ENCODE measurements at places on chromosomes 2 and 18. TPM values are rescaled to one million over a fixed set of nuclear protein-coding genes. Genes with fewer than 3 reads are reported as not detected.

CCDC148 gene
- total RNA-seq, result 0.69 TPM

MTA3 gene
- 53.3 TPM for total RNA-seq

PRPF40A gene
- total RNA-seq, result 123 TPM

SPP2 gene
- not detected for total RNA-seq

G6PC2 gene
- total RNA-seq, result not detected

ME2 gene
- total RNA-seq, result 39.6 TPM

OTOS gene
- not detected for total RNA-seq

CFAP53 gene
- total RNA-seq, result 0.18 TPM

ZNF892 gene
- total RNA-seq, result 3.8 TPM

DNA sequence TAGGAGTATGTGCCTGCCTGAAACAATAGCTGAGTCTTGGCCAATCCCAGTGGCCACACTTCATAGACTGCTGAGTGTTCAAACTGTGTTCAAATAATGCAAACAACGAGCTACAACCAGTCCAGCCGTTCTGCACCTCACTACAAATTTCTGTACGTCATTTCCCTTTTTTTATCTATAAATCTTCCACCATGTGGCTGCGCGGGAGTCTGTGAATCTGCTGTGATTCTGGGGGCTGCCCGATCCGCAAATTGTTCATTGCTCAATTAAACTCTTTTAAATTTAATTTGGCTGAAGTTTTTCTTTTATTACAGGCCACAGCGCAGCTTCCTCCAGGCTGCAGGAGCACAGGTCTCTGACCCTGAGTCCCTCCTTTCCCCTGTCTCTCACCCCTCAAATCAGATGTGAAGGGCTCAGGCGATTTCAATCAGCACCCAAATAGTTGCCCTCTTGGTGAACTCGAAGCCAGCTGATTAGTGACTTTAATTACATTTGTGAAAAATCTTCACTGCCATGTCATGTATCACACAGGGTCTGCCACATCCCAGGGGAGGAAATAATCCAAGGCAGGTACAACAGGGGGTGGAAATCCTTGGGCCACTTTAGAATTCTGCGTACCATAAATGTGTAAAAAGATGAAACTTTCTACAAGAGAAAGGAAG, 145.6 kb downstream of the NDUFA10 start:
- no peaks in the 10 kb centered on the region for H3K36me3 ChIP-seq
- no peaks in the 10 kb centered on the region for H3K27me3 ChIP-seq
- H3K4me1 ChIP-seq, result peaks cover 17% of the 10 kb centered on the region
- DNase-seq, result no peak
- H3K4me3 ChIP-seq, result no peak overlapping the region

DNA sequence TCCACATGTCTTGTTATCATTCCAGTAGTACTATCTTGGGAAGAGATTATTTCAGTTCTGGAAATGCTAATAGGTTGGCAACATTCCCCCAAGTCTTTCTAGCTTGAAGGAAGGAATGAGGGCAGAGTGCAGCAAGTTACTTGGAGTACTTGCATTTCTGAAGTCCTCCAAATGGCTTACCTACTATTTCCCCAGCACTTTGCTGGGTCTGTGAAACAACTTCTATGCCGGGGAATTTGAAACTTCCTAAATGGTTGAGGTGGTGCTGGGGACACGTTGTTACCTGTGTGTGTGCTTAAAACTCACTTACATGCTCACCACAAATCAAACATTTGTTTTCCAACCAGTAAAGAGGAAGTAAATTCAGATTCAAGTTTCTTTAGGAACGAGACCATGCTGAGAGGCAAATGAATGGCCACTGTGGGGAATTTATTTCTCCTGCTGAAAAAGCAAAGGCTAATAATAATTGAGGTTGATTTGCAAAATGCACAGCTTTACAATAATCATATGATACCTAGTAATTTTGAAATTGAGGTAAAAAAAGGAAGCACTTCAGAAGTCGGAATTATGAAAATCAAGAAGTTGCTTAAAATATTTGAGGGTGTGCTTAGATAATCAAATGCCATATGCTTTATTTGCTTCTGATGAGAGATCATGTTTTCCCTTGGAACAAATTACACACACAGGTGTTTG, 1167.7 kb upstream of the ZEB2 start:
- no peak overlapping the region for H3K27ac ChIP-seq
- no peak for DNase-seq
- no peaks in the 10 kb centered on the region for H3K36me3 ChIP-seq

DNA sequence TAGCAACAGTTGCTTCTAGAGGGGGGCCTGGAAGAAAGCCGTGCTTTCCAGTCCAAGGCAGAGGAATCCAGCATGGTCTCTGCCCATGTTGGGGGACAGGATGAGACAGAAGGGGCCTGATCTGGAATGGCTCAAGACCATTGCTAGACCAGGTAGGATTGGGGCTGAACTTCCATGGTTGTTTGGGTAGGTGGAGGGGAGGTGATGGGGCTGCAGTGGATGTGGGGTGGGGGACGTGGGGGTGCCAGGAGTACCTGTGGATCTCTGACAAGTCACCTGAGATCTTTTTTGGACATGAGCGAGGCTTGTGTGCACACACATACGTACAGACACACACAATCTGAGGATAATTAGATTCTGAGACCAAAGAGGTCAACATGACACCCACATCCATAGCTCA, 228.7 kb upstream of the SKOR2 start:
- H3K4me1 ChIP-seq, result no peaks in the 10 kb centered on the region
- no peaks in the 10 kb centered on the region for H3K36me3 ChIP-seq
- H3K27ac ChIP-seq, result no peak overlapping the region
- DNase-seq, result no peak

GRCh38 chr2:105437708-105438103, 38.9 kb upstream of the FHL2 start:
- H3K27me3 ChIP-seq, result peaks cover 13% of the 10 kb centered on the region
- no peaks in the 10 kb centered on the region for H3K4me1 ChIP-seq
- no peak overlapping the region for H3K4me3 ChIP-seq
- H3K27ac ChIP-seq, result no peak overlapping the region
- H3K36me3 ChIP-seq, result no peaks in the 10 kb centered on the region

DNA sequence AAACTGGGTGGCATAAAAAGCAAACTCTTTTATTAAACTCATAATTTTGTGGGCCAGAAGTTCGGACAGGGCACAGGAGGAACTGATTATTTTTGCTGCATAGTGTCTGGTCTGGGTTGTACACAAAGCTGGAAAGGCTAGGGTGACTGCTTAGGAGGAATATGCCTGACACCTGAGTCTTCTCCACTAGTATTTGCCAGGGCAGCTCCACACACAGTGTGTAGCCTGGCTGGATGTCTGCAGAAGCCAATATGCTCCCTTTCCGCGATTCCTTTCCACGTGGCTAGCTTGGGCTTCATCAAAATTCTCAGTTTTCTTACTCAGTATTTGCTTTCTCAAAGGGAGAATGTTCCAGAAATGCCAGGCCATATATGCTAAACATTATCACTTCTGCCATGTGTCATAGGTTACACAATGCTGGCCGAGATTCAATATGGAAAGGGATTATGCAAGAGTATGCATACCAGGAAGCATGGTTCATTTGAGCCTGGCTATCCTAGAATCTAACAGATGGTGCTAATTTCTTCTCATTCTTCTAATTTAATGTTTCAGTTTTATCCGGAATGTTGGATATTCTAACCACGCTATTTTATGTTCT, 142.7 kb upstream of the DOK6 start:
- DNase-seq, result peak; percentile 5
- no peak overlapping the region for H3K4me3 ChIP-seq
- no peaks in the 10 kb centered on the region for H3K36me3 ChIP-seq
- H3K4me1 ChIP-seq, result no peaks in the 10 kb centered on the region

- H3K27ac ChIP-seq, result no peak overlapping the region
- no peaks in the 10 kb centered on the region for H3K27me3 ChIP-seq
- no peak for DNase-seq
These were observed 8.8 kb upstream of the MAP4K3 start for GRCh38 chr2:39445934-39446333.

DNA sequence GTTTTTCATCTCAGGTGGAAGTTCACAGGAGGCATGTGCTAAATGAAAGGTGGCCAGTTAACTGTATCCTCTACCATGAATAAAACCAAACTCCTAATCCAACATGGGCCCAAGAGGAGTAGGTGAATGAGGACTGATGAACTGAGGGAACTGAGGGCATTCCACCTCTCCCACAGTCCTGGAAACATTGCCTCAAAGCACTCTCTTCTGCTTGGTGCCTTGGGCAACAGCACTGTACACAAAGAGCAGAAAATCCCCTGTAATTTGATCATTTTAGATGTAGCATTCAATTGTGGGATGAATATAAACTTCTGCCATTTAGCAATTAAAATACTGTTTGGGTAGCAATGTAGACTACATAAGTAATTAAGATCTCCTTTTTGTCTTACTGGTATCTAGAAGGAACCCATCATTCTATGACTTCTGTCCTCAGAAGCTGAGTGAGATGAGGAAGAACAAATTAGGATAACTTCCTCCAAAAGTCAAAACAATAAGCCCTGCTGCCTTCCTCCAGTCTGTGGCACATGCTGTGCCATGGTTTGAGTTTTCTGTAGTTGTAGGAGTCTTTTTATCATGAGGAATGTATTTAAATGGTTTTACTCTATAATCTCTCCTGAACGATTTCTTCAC, 86.7 kb upstream of the ZEB2 start:
- no peak overlapping the region for H3K4me3 ChIP-seq
- H3K27me3 ChIP-seq, result no peaks in the 10 kb centered on the region
- DNase-seq, result no peak
- no peaks in the 10 kb centered on the region for H3K4me1 ChIP-seq

DNA sequence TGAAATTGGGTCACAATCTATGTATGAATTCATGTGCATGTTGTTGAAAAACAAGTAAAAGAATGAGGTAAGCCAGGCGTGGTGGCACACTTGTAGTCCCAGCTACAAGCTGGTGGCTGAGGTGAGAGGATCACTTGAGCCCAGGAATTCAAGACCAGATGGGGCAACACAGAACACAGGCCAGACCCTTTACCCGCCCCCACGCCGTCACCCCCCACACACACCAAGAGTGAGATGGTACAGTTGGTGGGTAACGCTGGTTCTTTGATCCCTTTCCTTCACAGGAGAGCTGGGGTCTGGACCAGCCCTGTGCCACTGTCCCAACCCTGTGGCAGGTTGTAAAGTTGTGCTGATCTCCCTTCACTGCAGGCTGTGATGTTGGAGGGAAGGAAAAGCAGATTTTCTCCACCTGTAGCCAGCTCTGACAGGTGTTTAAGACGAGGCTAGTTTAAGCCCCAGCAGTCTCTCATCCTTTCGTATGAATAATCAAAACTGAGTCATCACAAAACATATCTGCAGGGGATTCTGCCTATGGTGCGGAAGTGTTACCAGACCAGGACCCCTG, 13.6 kb downstream of the B3GNT2 start:
- no peaks in the 10 kb centered on the region for H3K36me3 ChIP-seq
- H3K4me3 ChIP-seq, result no peak overlapping the region
- H3K27ac ChIP-seq, result no peak overlapping the region
- H3K4me1 ChIP-seq, result no peaks in the 10 kb centered on the region

DNA sequence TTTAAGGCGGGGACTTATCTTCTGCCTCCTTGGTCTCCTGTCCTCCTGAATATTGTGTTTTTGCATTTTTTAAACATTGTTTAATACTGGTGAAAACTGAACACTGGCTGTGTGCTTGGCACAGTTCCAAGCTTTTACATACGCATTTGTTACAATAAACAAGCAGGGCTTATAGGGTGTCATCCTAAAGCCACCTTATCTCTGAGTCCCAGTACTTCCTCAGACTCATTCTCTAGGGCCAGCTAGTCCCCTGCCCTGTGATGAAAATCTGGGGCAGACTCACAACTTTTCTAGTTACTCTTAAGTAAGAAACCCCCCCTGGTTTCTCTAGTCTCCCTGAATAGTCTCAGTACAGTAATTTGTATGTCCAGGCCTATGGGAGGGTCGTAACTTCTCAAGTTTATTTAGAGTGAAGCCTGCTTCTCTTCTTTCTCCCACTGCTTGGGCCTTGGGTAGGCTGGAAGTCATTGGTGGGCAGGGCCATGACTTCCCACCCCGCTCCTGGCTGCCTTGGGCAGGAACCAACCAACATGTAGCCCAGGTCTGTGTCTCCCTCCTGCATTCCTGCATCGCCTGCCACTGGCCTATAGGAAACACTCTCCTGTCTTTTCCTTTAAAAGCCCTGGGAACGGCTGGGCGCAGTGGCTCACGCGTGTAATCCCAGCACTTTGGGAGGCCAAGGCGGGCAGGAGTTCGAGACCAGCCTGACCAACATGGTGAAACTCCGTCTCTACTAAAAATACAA, 7.7 kb upstream of the KCNE4 start:
- H3K36me3 ChIP-seq, result no peaks in the 10 kb centered on the region
- no peaks in the 10 kb centered on the region for H3K27me3 ChIP-seq
- no peak overlapping the region for H3K27ac ChIP-seq

- H3K27me3 ChIP-seq, result no peaks in the 10 kb centered on the region
- H3K27ac ChIP-seq, result no peak overlapping the region
- H3K36me3 ChIP-seq, result no peaks in the 10 kb centered on the region
- no peaks in the 10 kb centered on the region for H3K4me1 ChIP-seq
- DNase-seq, result no peak
- no peak overlapping the region for H3K4me3 ChIP-seq
These were observed 18.9 kb upstream of the FAHD2A start for GRCh38 chr2:95383635-95384027.

DNA sequence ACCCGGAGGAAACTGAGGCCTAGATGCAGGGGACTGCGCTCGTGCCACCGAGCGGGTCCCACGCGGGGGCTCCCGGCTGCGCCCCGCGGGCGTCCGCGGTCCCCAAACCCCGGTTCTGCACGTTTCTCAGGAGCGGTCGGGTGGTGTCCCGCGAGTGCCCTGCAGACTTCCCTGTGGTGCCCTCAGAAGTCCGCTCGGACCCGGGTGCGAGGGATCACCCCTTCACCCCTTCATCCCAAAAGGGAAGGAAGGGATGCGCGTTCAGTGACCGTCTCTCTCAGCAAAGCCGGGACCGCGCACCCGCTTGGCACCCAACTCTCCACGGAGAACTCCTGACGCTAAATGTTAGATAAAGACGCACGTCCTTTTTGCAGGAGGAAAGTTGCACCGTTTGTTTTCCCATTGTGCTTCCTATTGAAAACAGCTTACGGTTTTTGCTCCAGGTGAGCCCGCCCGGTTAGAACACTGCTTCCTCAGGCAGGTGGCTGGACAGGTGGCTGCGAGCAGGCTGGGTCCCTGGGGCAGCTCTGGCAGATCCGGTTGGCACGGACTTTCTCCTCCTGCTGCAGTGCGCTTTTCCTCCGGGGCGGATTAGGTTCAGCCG, 779 bp downstream of the DGKD start:
- no peak overlapping the region for H3K27ac ChIP-seq
- H3K27me3 ChIP-seq, result no peaks in the 10 kb centered on the region
- no peaks in the 10 kb centered on the region for H3K36me3 ChIP-seq

DNA sequence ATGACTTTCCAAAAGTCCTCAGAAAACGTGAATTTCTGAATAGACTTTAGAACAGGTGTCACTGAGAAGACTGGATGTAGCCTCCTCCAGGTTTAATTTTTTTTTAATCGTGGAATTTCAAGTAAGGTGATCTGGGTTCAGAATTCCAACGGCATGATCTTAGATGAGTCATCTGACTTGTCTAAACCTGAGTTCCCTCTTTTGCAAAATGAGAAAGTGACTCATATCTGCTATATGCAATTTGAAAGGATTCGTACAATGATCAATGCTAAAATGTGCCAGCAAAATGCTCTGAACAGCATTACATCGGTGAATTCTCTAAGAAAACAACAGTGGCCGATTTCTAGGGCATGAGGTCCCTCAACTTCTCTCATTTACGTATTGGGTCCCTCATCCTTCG, 69.1 kb upstream of the ZNF516 start:
- no peaks in the 10 kb centered on the region for H3K27me3 ChIP-seq
- no peak overlapping the region for H3K4me3 ChIP-seq
- DNase-seq, result no peak
- no peak overlapping the region for H3K27ac ChIP-seq

Data from endothelial cell of umbilical vein (primary cell).